ENCODE measurements at places on chromosomes 1 and 21.

GRCh38 chr1:165444897-165445370 is at the start of gene RXRG:
TSS of gene RXRG (minus strand) at chr1:165445126. CDS start at chr1:165444893, 233 bp downstream.
- no peaks in the 10 kb centered on the region for H3K36me3 ChIP-seq
- H3K27me3 ChIP-seq = peaks cover 34% of the 10 kb centered on the region
- no peak within 1 kb of the TSS for H3K27ac ChIP-seq
- H3K4me1 ChIP-seq = peaks cover 14% of the 10 kb centered on the region
- peak within 1 kb of the TSS; percentile 24 for H3K4me3 ChIP-seq

DNA sequence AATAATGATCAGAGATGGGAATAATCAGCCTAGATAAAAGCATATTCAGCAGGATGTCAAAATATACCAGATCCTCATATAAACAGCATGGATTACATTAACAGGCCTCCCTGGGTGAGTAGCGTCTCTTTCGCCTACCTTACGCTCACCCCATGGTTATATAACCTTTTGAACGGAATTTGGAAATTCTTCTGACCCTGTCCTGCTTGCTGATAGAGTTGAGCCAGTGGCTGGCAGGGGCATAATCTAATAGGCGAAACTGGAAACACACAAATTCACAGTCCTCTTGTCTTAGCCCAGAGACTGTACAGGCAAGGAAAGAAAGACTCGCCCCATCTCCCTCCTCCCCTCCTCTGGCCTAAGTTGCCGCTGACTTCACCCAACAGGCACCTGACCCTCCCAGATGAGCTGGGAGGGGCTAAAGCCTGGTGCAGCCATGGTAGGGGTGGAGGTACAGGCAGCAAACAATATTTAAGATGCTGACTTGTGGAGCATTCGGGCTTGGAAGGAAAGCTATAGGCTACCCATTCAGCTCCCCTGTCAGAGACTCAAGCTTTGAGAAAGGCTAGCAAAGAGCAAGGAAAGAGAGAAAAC is at the start of gene ANGPTL7:
Gene ANGPTL7 (plus strand): TSS at position 498 of the 594 bp plus-strand sequence. CDS start 225 bp downstream, outside the sequence.
- no peak for DNase-seq
- no peaks in the 10 kb centered on the region for H3K27me3 ChIP-seq
- H3K4me1 ChIP-seq = no peaks in the 10 kb centered on the region
- H3K36me3 ChIP-seq = peaks cover 19% of the 10 kb centered on the region
- no peak within 1 kb of the TSS for H3K4me3 ChIP-seq
- H3K27ac ChIP-seq = no peak within 1 kb of the TSS

DNA sequence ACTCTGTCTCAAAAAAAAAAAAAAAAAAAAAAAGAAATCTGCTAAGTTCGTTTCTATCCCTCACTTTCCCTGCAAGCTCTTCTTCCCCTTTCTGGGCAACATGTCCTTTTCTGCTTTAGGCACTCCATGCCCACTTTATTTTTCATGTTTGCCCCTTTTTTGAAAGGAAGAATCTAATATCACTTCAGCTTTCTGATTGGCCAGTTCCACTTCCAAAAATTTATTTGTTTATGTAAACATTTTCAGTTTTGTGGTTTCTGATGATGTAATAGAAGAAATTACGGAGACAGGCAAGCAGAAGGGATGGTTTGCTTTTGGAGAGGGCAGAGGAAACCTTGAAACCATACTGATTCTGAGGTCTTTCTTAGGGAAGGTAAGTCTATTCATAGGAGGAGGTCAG is 15.1 kb downstream of the IFNAR1 start:
- H3K36me3 ChIP-seq = peaks cover 47% of the 10 kb centered on the region
- no peak for DNase-seq
- H3K4me1 ChIP-seq = no peaks in the 10 kb centered on the region

DNA sequence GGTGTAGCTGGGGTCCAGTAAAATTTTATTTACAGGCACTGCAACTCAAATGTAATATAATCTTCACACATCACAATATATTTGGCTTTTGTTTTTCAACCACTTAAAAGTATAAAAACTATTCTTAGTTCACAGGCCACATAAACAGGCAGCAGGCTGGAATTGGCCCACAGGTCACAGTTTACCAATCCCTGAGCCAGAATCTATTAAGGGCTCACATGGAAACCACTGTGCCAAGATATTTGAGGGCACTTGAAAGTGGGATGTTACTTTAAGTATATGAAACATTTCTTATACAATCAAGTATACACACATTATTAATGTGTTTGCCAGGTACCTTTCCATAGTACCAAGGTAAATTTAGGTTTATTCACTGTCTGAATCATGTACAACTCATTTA is 71.9 kb upstream of the PRDX6 start:
- no peaks in the 10 kb centered on the region for H3K36me3 ChIP-seq
- no peak overlapping the region for H3K27ac ChIP-seq
- H3K4me1 ChIP-seq = peaks cover 3% of the 10 kb centered on the region
- H3K27me3 ChIP-seq = no peaks in the 10 kb centered on the region

- no peaks in the 10 kb centered on the region for H3K4me1 ChIP-seq
- no peak for DNase-seq
- H3K27ac ChIP-seq = no peak overlapping the region
- no peak overlapping the region for H3K4me3 ChIP-seq
Measured at GRCh38 chr1:224253721-224254120, 70.7 kb downstream of the DEGS1 start.
